ENCODE measurements at places on chromosomes 7 and 10.

DNA sequence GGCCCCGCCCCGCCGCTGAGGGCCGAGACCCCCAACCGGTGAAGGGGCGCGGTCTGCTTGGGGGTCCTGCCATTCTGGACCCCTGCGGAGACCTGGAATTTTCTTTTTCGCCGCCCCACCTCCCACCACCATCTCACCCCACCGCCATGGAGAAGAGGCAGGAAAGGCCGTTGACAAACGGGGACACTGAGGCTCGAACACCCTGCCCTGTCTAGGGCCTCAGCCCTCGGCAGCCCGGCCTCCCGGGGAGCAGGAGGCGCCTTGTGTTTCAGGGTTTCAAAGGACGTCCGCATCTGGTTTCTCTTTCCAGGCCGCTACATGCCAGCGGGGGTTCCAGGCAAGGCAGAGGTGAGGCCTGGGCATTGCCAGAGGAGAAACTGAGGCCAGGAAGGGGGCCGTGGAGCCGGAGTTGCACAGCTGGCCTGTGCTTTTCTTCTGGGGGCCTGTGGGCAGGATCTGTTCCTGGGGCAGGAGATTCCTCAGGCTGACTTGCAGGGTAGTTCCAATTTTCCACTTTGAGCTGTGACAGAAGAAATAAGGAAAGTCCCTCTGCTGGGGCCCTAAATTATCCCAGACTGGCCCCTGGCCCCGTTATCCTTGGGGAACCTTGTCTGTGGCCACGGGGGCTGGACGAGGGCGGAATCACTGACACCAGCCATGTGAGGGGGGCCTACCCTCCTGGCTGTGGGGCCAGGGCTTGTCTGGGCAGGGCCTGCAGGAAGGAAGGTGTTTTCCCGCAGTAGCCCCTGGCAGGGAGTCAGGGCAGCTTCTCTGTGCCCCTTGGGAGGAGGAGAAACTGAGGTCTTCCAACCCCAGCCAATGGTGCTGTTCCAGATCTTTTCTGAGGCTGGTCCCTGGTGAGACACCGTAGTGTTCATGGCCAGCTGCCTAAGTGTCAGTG is 900 bp upstream of the MICALL2 start:
- DNase-seq = no peak

GRCh38 chr10:123942114-123942861 is 50.7 kb upstream of the CPXM2 start:
- no peak for DNase-seq

DNA sequence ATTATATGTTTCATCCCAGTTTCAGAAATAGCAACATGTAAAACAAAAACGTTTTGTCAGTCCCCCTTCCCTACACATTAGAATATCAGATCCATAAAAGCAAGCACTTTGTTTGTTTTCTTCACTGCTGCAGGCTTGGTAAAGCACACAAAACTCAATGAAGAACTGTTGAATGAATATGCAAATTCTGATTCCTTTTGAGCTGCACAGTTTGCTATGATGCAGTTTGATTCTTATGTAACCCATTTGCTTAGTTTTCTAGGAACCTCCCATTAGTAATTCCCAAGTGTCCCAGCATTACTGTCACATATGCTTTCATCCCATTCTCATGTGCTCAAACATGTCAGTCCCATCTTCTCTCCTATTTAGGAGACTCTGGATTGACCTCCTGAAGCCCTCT is 26.1 kb upstream of the CHCHD3 start:
- no peak for DNase-seq

DNA sequence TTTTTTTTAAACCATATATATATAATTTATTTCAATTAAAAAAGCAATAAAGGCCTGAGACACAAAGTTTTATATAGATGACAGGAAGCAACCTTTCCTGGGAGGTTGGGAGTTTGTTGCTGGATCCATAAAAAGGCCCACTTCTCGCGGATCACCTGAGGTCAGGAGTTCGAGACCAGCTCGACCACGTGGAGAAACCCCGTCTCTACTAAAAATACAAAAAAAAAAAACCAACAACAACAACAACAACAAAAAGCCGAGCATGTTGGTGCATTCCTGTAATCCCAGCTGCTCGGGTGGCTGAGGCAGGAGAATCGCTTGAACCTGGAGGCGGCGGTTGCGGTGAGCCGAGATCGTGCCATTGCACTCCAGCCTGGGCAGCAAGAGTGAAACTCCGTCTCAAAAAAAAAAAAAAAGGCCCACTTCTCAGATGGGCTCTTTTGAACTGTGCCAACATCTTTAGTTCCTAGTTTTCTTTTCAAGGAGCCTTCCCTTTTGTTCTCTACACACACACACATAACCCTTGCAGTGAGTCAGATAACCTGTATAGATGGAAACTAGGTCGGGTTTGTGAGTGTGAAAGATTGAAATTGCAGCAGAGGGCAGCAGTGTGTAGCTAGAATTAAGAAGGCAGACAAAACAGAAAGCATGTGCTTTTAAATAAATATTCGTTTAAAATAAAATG is 1.2 kb upstream of the SMNDC1 start:
- DNase-seq = peak; percentile 58

DNA sequence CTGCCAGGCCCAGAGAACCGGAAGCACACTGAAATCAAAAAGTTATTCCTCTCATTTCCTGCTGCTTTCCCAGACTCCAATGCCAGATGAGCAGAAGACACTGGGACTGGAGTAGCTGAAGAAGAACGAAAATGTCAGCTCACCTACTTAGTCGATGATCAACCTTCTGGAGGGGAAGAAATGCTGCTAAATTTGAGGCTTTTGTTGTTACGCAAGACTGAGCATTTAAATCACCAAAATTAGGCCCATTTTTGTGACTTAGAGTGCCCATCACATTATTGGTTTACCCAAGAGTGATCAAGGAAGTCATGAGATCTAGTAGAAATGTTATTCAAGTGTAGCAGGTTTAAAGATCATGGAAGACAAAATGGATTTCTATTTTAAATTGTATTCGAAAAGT is 182.1 kb upstream of the PLXDC2 start:
- DNase-seq = no peak

DNA sequence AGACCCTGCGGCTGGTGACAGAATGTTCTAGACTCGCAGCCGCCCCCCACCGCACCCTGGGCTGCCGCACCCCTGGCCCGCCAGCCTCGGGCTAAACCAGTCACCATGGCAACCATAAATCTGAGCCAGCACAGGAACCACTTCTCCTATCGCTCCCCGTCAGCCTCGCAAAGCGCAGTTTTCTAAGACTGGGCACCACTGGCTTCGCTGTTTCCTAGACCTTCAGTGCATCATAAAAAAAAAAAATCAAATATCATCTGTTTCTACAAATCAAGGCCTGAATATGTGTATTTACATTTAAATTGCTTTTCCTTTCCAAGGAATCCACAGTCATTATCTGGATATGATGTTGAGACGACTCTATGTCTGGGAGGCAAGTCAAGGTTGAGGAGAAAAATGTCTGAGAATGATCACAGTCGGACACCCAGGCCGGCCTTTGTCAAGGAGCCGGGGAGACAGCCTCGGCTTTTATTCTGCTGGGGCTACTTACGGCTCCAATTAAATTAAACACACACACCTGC is 99.9 kb downstream of the PTPRN2 start:
- DNase-seq = no peak

DNA sequence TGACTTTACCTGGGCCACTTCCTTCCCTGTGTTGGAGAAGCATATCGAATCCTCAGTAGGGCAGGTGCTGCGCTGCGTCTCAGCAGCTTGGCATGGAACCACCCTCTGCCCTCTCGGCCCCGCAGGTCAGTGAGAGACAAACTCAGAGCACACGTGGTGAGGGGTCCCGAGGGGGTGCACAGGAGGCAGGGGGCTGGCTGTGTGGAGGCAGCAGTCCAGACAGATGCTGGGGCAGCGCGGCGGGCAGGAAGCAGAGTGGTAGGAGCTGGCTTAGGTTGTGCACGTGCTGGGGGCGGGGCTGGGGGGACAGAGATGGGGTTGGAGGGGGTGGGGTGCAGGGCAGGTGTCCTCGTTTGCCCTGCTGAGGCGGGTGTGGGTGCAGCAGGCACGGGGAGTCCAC is 33.1 kb downstream of the NUB1 start:
- no peak for DNase-seq

GRCh38 chr7:30148951-30149459 is 14.2 kb downstream of the MTURN start:
- peak; percentile 62 for DNase-seq

- no peak for DNase-seq
Measured at GRCh38 chr10:31072451-31072850, 40.8 kb upstream of the ZNF438 start.

DNA sequence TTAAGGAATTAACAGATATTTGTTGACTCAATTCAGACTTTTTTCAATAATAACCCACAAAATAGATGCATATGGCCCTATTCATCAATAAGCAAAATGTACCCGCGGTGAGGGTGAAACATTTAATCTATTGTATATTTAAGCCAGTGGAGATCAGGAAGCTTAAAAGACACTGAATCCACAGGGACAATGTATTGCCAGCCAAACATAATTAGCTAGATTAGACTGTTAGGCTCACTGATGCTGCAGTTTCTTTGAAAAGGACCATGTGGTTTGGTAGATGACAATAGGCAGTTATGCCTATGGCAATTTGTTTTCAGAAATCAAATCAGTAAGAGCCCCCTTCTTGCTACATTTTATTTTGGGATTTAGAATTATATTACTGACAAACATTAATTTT is 87.3 kb upstream of the PLXDC2 start:
- DNase-seq = no peak

GRCh38 chr7:157228864-157229422 is 90.2 kb downstream of the UBE3C start:
- DNase-seq = peak; percentile 38

- DNase-seq = no peak
Measured at GRCh38 chr10:30897547-30897946, 134.1 kb downstream of the ZNF438 start.

- DNase-seq = peak; percentile 71
Measured at GRCh38 chr10:3776796-3777571, 8.0 kb downstream of the KLF6 start.

GRCh38 chr7:3412871-3413270 is 111.8 kb downstream of the SDK1 start:
- DNase-seq = no peak

DNA sequence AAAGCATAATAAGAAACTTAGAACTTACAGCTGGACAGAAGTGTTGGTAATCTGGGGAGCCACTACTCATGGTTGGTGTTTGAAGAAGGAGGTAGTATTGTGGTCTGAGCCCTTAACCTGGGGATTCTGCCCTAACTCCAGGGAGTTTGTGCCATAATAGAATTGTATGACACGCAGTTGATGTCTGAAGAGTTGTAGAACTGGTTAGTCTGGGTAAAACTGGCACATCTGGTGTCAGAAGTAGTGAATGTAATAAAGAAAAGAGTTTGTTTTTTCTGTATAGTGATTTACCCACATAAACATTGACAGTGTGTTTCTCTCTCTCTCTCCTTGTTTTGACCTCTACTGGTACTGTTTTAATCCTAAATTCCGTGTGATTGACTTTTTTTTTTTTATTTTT is 448.1 kb upstream of the SEMA3D start:
- no peak for DNase-seq

DNA sequence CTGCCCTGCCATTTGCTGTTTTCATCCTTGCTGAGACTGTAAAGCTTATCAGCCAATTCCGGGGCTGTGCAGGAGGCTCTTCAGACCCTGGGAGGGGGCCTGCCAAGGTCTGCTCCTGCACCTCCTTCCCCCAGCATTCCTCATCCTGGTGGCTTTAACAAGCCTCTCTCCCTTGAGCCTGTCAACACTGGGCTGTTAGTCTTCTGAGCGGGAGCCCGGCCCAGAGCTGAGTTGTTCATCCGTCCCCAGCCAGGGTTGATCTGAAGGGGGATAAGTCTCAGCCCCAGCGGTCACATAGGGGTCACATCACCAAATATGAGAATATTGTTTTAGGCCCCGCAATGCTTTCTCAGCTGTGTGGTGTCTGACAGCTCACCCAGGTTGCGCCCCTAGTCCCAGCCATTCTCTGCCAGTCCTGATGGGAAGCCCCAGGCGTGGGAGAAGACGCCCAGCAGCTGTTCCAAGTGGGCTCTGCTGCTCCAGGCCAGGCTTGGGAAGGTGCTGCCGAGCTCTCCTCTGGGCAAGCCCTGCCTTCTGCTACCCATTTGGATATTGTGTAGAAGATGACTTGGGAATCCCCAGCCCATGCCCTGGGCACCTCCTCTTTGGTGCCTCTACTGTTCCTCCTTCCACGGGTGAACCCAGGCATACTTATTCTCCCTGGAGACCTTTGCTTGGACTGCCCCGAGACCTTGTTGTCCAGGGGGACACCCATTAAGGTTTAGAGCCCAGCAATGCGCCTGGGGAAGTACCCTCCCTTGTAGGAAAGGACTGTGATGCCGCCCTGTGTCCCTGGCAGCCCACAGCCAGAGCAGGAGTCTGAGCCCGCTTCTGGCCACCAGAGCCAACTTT is 23.5 kb upstream of the TRIM8 start:
- DNase-seq = no peak

DNA sequence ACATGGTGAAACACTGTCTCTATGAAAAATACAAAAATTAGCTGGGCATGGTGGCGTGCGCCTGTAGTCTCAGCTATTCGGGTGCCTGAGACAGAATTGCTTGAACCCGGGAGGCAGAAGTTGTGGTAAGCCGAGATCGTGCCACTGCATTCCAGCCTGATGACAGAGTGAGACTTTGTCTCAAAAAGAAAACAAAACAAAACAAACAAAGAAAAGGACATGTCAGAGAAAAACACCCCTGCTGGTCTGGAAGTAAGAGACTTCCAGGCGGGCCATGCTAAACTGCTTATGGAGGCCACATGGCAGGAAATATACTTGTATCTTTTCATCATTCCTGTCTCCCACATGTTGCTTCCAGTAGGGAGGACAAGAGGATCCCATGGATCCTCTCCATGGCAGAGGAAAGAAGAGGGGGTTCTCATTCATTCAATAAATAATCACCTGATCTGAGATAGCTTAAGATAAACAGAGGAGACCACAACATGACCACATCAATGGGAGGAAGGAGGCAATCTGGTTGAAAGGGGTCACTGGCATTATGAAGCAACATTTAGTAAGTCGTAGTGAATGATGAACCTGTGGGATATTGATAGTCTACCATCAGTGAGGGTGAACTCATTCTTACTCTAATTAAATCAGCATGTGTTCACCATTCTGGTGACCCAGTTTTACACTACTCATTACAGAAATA is 60.5 kb upstream of the ZNF138 start:
- DNase-seq = no peak

DNA sequence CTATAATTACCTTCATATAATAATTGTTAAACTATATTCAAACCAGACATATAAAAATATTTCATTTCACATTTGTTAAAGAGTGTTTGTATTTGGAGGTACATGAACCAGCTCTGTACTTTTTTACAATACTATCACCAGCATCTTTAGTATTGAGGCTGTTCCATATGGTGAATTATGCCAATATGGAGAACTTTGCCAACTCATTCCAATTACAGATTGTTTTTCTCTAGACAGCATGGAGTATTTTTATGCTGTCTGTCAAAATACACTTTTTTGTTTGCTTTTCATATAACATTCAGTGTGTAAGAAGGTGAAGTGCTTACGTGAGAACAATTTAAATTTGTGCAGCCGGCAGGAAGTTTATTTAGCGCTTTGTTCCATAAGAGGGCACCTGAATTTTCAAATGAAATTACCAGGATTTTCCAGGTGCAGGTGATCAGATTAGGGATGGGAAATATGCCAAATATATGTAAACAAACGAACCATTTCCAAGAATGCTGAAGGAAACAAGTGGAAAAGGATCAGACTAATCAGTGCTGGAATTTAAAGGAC is 54.9 kb downstream of the SEMA3E start:
- no peak for DNase-seq

All from CD4-positive, alpha-beta T cell treated with Interleukin-17A for 4 hours (primary cell).